Fibroblast of the conjunctiva (primary cell): ENCODE measurements at places on chromosomes 11 and 22.

DNA sequence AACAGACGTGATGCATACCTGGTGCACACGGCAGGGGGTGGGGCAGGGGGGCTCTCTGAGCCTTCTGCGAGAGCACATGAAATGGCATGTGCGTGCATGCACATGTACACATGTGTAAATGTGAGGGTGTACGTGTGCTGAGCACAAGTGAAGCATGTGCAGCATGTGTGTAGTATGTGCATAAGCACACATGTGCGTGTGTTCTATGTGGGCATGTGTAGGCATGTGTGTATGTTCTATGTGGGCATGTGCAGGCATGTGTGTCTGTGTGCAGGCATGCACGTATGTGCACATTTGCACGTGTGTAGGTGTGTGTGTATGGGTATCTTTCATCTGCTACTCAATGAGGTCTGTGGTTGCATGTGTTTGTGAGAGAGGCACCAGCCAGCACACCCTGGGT, 371.2 kb downstream of the CTTN start:
- DNase-seq: no peak

DNA sequence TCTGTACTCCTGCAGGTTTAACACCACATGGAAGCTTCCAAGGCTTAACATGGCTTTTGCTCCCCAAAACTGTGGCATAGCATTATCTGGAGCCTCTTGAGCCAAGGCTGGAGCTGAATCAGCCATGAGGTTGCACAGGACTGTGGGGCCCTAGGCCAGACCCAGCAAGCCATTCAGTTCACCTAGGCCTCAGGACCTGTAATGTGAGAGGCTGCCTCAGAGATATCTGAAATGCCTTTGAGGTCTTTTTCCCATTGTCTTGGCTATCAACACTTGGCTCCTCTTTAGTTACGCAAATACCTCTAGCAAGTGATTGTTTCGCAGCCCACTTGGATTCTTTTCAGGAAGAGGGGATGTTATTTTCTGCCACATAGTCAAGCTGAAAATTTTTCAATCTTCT, 72.0 kb downstream of the VPREB1 start:
- DNase-seq: no peak

DNA sequence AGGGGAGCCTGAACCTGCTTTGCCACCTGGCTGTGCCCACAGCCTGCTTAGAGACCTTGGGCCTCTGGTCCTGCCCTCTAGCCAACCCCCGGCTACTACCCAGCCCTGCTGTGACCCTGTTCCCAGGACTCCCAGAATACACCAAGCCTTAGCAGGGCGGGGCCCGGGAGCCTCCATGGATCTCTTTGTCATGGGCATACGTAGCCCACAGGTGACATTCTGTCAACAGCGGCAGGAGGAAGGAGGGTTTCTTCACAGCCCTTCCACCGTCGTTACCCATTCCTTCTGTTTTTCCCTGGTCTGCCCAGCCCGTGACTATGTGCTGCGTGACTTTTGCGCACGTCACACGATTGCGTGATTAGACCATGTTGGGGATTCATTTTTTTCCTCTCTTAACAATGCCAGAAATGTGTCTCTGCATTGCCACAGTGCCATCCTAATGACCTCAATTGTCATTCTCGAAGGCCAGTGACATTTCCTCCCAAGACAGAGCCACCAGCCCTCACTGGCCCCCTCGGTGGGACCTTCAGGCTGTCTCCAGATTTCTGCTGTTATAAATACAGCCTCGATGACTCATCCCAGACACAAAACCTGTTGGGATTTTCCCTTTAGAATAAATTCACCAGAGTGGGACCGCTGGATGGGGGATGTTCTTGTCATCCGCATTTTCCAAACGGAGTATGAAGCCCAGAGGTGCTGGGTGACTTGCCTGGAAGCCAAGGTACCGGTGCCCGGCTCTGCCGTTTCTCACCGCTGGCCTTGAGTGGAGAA, 9.0 kb downstream of the SYT12 start:
- DNase-seq: no peak

- DNase-seq: no peak
Measured at GRCh38 chr11:124732230-124732629, 7.5 kb upstream of the NRGN start.

DNA sequence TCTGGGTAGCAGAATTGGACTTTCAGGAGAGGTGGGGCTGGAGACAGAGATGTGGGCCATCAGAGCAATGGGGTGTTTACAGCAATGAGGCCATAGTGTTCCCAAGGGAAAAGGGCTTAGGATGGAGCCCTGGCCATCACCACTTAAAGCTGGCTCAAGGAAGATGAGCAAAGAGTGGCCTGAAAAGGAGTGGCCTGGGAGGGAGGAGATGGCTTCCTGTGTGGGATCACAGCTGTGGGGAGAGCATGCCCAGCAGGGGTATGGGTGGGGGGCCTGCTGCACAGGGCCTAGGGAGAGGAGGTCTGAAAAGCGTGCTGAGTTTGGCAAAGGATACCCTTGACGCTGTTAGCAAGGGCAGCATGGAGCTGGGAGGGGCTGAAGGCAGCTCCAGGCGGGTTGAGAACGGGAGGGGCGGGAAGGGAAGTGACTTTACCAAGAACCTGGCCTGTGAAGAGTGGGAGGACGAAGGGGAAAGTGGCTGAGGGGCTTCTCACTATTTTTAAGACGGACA, 13.9 kb downstream of the LRRC32 start:
- no peak for DNase-seq

GRCh38 chr22:38569181-38569971, 607 bp downstream of the DMC1 start:
- no peak for DNase-seq

DNA sequence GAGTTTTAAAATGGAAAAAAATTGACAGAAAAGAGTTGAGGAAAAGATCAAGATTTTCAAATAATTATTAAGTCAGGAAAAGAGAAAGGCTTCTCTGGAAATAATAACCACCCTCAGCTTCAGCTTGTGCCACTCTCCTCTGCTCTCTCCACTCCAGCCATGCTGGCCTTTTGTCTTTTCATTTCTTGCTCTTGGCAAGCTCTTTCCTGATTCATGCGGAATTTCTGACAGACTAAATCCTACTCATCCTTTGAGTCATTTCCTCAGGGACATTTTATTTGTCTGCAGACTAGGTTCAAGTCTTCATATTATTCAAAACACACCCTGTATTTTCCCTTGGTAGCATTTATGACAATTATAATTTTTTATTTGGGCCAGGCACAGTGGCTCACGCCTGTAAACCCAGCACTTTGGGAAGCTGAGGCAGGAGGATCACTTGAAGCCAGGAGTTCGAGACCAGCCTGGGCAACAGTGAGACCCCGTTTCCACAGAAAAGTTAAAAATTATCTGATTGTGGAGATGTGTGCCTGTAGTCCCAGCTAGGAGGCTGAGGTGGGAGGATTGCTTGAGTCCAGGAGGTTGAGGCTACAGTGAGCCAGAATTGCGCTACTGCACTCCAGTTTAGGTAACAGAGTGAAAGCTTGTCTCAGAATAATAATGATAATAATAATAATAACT, 7.8 kb upstream of the P4HA3 start:
- DNase-seq: peak; percentile 87

DNA sequence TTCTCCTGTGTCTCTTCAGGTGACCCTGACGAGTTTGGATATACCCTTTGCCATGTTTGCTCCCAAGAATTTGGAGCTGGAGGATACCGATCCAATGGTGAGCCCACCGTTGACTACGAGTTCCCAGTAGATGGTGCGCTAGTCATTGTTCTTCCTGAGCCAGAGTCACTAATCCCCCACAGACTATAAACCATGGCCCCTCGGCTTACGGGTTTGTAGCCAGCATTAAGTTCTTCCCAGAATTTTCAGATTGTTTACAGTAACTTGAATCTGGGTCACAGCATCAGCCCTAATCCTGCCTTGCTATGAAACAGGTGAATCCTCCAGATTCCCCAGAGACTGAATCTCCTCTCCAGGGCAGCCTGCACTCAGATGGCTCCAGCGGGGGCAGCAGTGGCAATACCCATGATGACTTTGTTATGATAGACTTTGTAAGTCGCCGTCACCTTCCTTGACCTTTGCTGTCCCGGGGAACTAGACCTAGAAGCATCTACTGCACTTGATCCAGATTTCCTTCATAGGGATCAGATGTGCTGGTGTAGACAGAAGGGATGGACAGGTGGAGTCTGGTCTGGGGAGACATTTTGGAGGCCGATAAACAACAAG, 31.8 kb downstream of the ARHGAP1 start:
- no peak for DNase-seq

- no peak for DNase-seq
Measured at GRCh38 chr11:14746857-14747395, 103.3 kb downstream of the PDE3B start.
